Kidney glomerular epithelial cell (primary cell): ENCODE measurements at places on chromosomes 5 and 9.

DNA sequence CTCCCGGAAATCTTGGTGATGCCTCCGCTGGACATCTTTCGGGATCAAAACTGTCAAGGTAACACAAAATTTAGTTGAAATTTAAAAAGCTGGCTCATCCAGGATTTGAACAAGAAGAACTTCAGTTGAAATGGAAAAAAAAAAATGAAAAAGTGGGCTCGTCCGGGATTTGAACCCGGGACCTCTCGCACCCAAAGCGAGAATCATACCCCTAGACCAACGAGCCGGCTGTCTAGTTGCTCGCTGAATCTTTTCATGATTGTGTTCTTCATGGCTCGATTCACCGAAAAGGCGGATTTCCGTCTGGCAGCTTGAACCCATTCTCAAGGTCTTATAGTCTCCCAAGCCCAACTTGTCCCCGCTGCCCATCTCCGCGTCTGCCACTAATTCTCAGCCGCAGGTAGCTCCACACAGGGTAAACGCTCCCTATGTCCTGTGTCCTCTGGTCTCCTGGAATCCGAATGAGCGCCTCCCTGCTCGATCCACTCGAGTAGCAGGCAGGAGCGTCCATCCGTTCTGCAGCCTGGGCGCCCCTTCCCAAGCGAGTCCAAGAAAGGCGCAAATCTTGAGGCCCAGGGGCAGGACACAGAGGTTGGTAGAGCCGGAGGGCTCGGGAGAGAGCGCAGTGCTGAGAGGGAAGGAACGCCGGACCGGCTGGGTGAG lies 16.2 kb downstream of the TRIM7 start:
- DNase-seq: no peak

- no peak for DNase-seq
Observed at GRCh38 chr5:95081982-95082381, 202.9 kb downstream of the MCTP1 start.

- DNase-seq: no peak
Observed at GRCh38 chr5:128637031-128637430, 99.0 kb upstream of the FBN2 start.

DNA sequence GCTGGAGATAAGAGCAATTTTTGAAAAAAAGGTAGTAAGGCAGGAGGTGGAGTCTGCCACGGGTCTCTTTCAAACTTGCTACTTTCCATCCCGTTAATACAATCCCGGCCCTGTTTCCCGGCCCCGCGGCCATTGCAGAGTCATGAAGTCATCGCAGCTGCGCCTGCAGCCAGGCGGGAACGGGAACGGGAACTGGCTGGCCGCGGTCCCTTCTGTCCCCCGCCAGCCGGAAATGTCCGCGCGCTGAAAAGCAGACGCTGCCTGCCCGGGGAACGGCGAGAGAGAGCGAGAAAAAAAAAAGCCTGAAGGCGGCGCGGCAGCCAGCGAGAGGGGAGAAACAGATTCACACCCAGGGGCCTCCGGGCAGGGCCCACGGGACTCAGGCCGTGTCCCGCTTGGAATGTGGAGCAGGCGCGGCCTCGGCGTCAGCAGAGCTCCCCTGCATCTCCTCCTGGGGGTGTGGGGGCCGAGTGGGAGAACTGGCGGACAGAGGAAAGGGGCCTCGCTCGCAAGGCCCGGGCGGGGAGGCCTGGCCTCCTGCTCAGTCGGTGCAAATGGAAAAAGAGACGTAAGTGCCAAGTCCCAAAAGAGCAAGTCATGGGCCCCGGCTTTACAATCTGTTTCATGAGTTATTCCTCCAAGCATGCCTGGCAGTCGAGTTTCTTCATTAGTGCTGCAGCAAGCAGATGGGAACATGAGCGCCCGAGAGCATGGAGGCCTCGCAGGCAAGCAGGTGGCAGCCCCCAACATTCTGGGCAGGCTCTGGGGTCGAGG lies 201.2 kb upstream of the GAS1 start:
- peak; percentile 46 for DNase-seq

- DNase-seq: no peak
Observed at GRCh38 chr9:107597743-107598217, 108.2 kb upstream of the KLF4 start.

GRCh38 chr9:19160085-19160484 lies 32.8 kb upstream of the PLIN2 start:
- DNase-seq: no peak
